ENCODE measurements at places on chromosomes 1 and 21.

DNA sequence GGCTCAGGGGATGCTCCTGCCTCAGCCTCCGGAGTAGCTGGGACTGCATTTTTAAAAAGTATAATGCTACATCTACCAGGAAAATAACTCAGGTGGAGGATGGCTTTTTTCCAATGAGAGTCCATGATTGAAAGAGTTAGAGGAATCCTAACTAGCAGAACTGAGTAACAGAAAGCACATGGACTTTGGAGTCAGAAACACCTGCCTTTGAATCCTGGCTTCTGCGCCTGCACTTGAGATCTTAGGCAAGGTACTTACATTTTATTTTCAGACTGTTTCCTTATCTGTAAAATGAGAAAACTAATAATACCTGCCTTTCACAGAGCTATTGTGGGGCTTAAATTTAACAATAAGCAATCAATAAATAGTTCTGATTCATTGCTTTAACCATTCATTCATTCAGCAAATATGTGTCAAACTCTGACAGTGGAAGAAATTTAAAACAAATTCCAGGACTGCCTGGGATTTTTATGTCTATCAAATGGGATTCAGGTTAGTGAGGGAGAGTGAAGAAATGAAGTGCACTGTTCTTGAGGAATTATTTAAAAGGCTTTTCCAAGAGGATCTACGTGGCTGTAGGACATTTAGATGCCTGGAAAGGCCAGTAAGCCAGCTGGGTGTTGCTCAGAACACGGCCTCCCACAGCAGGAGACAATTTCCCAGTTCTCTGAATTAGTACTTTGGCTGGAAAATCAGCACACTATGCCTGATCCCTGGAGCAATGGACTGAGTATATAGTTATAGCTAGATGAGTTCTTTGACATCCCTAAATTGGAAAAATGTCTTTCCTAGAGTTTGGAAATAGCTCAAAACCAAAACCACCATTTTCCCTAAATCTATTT is 12.8 kb upstream of the LBR start:
- DNase-seq: no peak

- DNase-seq: no peak
Measured at GRCh38 chr1:207407655-207408260, 46.4 kb upstream of the CR2 start.

DNA sequence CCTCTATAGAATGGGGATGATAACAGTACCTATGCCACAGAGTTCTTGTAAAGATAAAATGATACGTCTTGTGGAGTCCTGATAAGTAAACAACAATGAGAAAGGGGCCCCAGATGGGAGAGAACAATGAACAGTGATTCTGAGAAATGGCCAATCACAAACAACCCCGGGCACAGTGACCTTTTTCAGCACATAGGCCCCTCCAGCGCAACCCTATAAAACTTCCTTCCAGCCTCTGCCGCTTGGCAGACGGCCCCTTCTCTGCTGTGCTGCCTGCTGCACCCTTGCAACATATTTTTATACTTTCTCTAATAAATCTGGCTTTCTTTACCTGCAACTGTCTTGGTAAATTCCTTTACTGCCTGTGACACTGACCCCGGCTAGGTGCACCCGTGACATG is 8.9 kb downstream of the RCAN1 start:
- DNase-seq: no peak

GRCh38 chr1:34612091-34612827 is 142.6 kb upstream of the GJB5 start:
- DNase-seq: no peak

DNA sequence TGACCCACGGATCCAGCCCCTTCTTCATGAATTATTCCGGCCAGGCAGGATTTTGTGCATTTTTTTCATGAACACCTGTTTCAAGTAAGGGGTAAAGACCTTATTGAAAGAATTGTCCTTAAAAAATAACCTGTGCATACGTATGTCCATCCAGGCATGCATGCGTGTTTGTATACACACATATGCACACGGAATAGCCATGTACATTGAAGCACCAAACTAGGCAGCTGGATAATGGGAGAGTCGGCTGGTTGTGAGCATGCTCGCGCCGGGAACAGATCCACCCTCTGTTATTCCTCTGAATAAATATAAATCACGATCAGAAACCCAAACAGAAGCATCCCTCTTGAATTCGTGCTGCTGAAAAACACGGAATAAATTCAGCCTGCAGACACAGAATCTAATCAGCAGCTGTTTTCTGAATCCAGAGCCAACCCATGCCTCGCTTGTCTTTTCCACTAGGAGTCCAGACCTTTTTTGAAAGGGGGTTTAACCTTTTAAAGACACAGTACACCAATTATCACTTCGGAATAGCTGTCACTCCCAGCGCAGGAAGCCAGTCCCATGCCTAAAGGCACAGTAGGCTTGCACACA is at the start of gene HIVEP3:
Gene HIVEP3, minus strand, starts transcription at position 473 of the 594 bp plus-strand sequence.
- no peak for DNase-seq

DNA sequence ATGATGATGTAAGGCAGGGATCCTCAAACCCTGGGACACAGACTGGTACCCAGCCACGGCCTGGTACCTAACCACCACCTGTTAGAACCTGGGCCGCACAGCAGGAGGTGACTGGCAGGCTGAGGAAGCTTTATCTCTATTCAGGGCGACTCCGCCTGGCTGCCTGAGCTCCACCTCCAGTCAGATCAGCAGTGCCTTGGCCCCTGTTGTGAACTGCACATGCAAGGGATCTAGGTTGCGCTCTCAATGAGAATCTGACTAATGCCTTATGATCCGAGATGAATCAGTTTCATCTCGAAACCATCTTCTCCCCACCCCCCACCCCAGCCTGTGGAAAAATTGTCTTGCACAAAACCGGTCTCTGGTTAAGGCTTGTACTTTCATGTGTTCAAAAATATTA is 4.2 kb downstream of the RNPC3 start:
- peak; percentile 72 for DNase-seq

DNA sequence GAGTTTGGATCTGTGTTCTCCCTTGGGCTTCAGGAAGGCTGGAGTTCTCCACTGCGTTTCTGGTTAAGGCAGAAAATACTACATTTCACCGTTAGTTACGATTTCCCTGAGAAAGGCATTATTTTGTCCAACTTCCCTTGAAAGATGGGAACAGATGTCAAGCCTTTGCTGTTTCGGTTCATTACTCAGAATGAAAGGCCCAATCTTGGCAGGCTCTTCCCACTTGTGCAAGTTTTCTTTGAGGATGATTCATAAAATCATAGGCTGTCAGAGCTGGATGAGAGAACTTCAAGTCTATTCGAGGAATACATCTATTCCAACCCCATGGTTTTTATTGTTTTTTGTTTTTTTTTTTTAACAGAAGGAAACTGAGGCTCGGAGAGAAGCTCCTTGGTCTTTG is 205.2 kb downstream of the GRIK3 start:
- no peak for DNase-seq

- no peak for DNase-seq
Measured at GRCh38 chr21:42252778-42253340, 33.9 kb downstream of the ABCG1 start.

- no peak for DNase-seq
Measured at GRCh38 chr1:187474336-187474735, 645.6 kb downstream of the PLA2G4A start.

GRCh38 chr1:25607123-25607522 is 9.5 kb upstream of the MAN1C1 start:
- no peak for DNase-seq

GRCh38 chr1:200388791-200389190 is 21.0 kb downstream of the ZNF281 start:
- DNase-seq: no peak

GRCh38 chr1:204576422-204576821 is 60.2 kb downstream of the MDM4 start:
- DNase-seq: no peak

- DNase-seq: no peak
Measured at GRCh38 chr21:45088729-45089128, 14.3 kb downstream of the ADARB1 start.

DNA sequence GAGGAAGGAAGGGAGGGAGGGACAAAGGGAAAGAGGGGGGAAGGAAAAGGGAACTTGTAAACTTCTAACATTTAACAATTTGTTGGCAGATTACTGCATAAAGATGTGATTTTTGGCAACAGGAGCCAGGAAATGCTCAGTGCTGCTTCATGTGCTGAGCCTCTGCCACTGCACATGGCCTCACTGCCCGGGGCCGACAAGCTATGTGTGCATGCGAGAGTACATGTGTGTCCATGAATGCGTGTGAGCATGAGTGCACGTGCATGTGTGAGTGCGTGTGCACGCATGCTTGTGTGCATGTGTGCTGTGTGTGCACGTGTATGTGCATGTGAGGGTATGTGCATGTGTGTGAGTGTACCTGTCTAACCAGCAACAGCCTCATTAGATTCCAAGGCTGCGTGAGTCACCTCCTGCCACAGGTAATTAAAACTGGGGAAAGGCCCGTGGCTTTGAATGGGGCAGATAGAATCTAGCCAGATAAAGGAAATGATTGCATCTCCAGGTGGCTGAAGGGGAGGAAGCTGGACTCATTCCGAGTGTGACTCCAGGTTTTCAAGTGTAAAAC is 41.4 kb upstream of the TSPEAR start:
- no peak for DNase-seq

DNA sequence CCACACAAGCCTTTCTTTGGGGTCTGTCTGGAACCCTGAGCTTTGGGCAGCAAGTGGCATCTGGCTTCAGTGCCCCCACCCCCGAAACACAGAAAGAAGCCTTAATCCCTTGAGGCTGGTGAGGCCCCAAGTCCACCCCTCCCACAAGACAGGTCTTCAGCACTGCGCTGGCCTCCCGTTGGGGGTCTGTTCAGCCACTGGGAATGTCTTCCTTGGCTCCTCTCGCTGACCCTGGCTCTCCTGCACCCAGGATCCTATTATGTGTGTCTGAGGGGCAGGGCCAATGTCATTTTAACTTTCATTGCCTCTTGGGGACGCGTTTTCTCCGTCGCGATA is 26.9 kb downstream of the ATP8B2 start:
- no peak for DNase-seq

GRCh38 chr1:25867210-25867991 is 8.1 kb downstream of the PAQR7 start:
- no peak for DNase-seq

DNA sequence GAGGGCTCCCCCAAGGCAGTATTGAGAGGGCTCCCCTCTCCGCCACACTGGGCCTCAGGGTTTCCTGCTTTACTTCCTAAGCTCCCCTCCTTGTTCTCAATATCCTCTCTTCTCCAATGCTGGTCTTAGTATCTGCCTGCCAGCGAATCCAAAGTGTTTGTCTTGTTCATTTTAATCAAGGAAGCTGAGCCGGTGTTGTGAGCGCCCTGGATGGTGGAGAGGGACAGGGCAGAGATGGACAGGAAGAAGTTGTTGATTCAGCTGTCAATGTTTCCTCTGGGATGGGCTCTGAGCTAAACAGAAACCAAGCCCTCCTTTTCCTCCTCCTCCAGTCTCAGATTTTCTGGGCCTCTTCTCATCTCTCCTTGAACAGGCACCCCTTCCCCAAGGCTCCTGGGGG is 5.4 kb downstream of the OLFML3 start:
- no peak for DNase-seq

GRCh38 chr1:75482951-75483350 is 128.0 kb downstream of the SLC44A5 start:
- no peak for DNase-seq

- no peak for DNase-seq
Measured at GRCh38 chr1:68624233-68624632, 127.4 kb upstream of the DEPDC1 start.

DNA sequence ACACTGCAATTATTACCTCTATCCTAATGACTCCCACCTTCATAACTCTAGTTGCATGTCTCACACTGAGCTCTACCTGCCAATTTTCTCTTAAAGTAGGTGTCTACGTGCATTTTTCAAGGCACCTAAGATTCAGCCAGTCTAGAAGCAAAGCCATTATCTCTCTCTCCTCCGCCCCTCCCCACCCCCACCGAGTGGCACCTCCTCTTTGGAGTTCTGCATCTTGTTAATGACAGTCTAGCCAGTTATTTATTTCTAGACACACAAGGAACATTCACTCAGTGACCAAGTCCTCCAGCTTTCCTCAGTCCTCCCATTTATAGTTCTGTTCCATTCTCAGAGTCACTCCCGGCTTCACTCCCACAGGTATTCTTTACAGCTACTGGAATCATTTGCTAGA is 47.6 kb downstream of the ASTN1 start:
- no peak for DNase-seq

DNA sequence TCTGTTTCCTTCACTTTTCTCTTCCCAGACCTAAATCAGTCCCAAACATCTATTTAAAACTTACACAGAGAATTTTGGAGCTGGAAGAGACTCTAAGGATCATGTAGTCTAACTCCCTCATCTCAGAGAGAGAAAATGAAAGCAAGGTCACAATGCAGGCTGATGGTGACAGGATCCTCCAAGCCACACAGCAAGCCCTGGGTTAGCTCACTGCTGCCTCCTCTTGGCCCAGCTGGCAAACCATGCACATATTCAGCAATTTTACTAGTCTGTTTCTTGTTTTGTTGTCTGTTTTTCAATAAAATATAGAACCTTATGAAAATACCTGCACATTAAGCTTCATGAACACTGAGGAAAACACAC is 27.7 kb upstream of the LY9 start:
- peak; percentile 84 for DNase-seq

GRCh38 chr1:167328816-167329483 is 108.3 kb downstream of the POU2F1 start:
- no peak for DNase-seq

- DNase-seq: no peak
Measured at GRCh38 chr1:27590917-27591508, 12.9 kb downstream of the AHDC1 start.

- no peak for DNase-seq
Measured at GRCh38 chr1:93995837-93996536, 86.8 kb upstream of the GCLM start.

GRCh38 chr1:159089184-159089791 is 12.7 kb upstream of the AIM2 start:
- no peak for DNase-seq

GRCh38 chr1:210588946-210589345 is 260.2 kb downstream of the HHAT start:
- no peak for DNase-seq

DNA sequence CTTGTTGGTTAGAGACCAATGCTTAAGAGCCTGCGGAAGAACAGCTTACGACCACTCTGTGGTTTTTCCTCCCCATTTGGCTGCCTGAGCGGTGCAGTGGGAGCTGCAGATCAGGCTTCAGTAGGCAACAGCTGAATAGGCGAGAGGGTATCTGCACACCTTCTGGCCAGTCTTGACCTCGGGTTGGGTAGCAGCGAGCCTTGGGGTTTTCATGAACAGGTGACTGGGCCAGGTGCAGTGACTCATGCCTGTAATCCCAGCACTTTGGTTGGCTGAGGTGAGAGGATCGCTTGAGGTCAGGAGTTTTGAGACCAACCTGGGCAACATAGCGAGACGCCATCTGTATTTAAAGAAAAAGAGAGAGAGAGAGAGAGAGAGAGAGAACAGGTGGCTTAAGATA is 41.0 kb downstream of the NENF start:
- DNase-seq: no peak

GRCh38 chr1:167364826-167365225 is 144.1 kb downstream of the POU2F1 start:
- DNase-seq: no peak

DNA sequence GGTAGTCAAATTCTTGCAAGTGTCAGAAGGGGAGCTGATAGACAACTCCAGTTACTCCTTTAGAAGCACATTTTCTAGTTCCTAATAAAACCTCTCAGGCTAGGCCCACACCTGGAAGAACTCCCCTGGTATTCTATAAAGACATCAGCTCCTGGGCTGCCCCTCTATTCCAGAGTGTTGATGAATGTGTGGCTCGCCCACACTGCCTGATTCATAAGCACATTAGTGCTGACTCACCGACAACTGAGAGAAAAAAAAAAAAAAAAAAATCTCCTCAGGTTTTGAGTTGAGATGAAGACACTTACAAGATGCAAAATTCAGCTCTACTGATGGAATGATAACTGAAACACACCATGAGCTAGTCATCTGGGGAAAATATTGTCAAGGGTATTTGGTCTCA is 188.1 kb downstream of the TNR start:
- no peak for DNase-seq

Measured in stimulated activated naive CD4-positive, alpha-beta T cell treated with Interleukin-2 at 50 U/mL for 16 hours (primary cell).